ENCODE measurements at places on chromosomes 6 and 20.

DNA sequence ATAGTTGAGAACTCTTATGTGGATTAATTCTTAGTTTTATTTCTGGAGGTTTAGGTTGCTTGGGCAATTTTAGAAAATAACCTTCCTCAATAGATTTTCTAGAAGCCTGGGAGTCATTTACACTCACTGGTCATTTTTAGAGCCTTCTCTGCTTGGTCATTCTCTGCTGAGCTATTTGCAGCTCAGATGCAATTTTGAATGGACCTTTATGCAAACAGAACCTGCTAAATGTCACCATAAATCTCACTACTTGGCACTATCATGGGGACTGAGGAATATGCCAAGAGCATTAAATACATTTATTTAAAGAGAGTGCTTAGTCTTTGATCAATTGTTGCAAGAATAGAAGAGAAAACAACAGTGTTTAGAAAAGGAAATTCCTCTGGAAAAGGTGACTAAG lies 154.0 kb downstream of the CLVS2 start:
- DNase-seq: no peak

DNA sequence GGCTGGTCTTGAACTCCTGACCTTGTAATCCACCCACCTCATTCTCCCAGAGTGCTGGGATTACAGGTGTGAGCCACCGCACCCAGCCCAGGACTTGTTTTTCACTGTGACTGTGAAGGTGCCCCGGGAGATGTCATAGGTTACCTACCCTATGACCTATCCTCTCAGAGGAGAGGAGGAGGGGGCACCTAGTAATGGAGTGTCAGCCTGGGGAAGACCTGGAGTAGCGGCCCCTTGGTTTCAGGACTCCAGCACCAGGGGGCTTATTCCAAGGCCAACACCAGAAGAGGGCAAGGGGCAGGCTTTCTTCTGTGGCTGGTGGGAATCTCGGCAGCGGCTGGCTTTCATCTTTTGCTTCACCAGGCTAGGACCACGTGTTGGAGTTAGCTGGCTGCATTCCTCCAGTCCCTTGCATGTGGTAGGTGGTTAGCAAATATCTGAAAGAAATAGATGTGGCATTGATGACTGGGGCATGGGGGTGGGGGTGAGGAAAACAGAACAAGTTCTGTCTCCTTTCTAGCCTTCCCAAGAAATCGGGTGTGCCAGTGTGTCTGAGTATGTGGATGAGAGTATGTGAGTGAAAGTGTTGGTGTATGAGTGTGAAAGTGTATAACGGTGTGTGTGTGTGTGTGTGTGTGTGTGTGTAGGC lies 7.9 kb upstream of the ITPR3 start:
- DNase-seq: no peak

- DNase-seq: no peak
Measured at GRCh38 chr6:4189249-4189648, 53.9 kb upstream of the ECI2 start.

DNA sequence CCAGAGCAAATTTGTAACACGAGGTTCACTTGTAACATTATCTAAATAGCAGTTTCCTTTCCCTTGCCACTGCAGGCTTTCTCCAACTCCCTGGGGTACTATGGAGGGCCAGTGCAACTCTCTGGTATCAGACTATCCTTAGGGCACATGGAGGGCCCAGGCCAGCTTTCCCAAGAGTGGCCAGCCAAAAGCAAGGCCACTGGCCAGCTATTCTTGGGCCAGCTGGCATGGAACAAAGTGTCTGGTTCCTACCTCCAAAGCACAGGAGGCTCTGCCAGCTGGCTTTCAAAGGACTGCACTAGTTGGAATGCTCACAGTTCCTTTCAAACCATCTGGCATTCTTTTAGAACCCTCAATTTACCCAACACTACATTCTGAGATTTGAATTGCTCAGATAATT lies 8.7 kb downstream of the RNF24 start:
- no peak for DNase-seq

DNA sequence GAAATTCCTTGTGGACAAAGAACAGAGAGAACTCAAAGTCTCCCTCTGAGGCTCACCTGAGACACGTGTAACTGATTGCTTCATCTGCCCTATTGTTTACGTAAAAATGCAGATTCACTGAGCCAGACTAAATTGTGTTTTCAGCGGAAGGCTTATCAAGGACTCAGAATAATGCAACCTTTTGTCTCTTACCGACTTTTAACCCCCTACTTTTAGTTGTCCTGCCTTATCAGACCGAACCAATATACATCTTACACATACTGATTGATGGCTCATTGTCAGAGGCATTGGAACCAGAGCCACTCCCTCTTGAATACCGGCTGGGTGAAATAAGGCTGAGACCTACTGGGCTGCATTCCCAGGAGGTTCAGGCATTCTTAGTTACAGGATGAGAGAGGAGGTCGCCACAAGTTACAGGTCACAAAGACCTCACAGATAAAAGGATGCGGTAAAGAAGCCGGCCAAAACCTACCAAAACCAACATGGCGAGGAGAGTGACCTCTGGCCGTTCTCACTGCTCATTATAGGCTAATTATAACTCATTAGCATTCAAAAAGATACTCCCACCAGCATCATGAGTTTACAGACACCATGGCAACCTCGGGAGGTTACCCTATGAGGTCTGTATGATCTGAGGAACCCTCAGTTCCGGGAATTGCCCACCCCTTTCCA lies 95.5 kb upstream of the ZNF184 start:
- no peak for DNase-seq

- no peak for DNase-seq
Measured at GRCh38 chr6:2810092-2810671, 31.5 kb downstream of the SERPINB1 start.

DNA sequence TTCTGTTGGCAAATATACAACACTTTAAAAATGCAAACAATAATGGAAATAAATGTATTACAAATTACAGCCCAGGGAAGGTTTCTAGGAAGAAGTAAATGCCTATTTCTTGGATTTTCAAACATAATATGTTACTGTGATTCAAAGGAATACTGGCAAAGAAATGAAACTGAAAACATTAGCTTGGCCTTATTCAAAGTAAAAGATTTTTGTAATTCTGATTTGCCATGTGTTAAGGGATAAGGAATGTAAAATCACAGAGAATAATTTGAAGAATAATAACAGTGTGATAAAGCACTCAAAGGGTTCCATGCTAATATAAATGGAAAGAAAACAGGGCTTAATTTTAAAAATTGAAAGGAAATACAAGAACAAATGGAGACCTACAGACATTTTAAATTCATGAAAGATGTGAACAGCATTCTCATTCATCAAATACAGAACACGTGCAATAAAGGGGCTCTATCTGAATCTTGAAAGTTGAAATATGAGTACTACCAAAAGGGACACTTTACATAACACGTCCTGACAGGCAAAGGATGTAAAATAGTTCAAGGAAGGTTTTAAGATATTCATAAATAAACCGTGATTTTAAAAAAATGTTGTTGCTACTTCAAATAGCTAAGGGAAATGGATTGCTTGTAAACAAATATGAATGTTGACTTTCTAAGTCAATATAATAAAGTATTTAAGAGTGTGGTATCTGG lies 138.1 kb downstream of the RFPL4B start:
- DNase-seq: no peak

GRCh38 chr6:83168556-83168955 lies 24.5 kb downstream of the PGM3 start:
- no peak for DNase-seq

DNA sequence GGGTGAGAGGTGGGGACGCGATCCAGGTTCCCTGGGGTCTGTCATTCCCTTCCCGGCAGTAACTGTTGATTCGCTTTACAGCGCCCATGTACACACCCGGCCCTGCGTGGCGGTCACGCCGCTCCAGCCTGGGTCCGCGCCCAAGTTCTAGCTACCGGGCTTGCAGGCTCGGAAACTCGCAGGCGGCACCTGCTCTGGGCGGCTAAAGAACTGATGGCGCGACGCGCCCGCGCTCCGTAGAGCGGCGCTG lies 1.4 kb upstream of the POU3F2 start:
- DNase-seq: no peak

DNA sequence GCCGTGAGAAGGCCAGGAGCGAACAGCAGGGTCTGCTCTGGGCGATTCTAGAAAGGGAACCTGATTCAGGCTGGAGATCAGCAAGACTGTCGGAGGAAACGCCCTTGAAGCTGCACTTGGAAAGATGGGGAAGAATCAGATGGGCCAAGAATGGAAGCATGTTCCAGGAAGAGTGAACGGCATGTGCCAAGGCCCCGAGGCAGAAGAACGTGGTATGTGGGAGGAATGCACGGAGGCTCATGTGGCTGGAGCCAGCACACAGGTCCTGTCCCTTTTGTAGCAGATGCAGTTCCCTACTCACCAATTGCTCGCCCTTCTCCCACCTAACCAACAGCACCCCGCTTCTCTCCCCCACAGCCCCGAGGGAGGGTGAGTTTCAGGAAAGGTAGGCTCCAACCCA lies 180.6 kb downstream of the TFAP2C start:
- DNase-seq: no peak

GRCh38 chr6:21371676-21372171 lies 221.8 kb upstream of the SOX4 start:
- no peak for DNase-seq

DNA sequence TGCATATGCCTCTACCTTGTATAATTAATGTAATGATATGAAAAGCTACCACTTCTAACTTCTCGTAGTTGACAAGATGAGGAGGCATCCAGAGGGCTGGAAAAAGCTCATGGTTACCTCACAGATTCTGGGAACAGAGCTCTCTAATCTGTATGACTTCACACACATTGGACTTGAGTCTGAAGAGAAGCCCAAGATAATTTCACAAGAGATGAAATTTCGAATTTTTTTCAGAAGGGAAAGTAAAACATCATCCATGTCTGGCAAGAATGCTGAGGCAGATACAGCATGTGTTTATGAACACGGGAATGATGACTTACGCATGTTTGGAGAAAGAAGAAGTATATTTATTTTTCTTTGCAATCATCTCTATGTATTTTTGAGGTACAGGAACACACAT lies 141.8 kb upstream of the TENT5A start:
- DNase-seq: no peak

DNA sequence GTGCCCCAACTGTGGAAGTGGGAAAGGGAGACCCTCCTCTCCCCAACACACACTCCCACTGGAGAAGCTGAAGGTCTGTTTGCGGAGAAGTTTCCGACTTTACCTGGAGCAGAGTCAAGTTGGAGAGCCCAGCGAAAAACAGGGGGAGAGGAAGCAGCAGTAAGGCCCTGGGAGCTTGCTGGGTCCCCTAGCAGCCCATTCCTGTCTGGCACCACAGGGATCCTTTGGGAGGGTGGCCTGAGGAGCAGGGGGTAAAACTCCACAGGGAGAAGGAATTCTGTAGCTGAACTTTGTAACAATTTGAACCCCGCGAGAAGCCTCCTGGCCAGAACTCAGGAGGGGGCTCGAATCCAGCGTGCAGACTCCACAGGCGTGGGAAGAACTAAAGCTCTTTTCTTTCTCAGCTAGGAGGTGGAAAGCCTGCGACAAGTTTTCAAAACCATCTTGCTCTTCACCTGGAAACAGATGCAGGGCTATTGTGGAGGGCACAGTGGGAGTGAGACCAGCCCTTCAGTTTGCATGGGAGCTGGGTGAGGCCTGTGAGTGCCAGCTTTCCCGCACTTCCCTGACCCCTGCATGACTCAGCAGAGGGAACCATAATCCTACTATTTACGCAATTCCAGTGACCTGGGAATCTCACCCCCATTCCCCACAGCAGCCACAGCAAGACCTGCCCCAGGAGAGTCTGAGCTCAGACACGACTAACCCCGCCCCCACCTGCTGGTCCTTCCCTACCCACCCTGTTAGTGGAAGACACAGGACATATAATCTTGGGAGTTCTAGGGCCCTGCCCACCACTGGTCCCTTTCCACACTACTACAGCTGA lies 25.8 kb downstream of the SERPINB9 start:
- DNase-seq: no peak

DNA sequence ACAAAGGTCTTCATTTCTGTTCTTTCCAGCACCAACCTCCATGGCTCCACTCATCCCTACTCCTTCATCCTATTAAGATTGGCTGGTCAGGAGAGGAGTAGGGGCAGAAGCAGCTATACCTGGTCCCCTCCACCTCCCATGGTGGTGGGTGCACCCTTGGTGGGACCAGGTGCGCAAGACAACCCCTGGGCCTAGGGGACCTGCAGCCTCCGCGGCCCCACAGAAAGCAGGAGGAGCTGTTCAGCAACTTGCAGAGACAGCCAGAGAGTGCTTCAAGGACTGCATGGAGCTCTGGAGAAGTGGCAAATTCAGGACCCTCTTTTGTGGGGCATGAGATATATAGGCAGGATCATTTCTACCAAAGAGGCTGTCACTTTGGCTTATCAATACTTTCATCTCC lies 9.8 kb downstream of the ULBP2 start:
- no peak for DNase-seq

DNA sequence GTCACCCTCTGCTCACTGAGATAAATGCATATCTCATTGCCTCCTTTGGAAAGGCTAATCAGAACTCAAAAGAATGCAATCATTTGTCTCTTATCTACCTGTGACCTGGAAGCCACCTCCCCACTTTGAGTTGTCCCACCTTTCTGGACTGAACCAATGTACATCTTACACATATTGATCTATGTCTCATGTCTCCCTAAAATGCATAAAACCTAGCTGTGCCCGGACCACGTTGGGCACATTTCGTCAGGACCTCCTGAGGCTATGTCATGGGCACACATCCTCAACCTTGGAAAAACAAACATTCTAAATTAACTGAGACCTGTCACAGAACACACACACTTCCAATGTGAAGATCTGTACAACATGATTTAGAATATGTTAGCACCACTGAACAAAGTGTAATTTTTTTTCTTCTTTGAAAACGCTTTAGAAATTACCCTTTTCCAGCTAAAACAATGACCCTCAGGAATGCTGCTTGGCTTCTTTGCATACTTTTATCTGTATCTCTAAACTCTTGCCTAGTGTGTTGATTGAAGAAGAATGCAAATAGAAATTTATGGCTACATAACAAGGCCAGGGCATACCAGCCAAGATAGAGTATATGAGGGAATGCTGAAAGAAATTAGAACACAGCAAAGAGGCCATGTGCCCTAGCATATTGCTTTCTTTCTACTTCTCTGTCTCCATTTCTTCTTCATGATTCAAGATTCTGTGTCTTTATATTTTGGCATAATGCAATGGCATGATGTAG lies 84.6 kb upstream of the DST start:
- no peak for DNase-seq

GRCh38 chr6:21208796-21209186 lies 384.8 kb upstream of the SOX4 start:
- DNase-seq: no peak

DNA sequence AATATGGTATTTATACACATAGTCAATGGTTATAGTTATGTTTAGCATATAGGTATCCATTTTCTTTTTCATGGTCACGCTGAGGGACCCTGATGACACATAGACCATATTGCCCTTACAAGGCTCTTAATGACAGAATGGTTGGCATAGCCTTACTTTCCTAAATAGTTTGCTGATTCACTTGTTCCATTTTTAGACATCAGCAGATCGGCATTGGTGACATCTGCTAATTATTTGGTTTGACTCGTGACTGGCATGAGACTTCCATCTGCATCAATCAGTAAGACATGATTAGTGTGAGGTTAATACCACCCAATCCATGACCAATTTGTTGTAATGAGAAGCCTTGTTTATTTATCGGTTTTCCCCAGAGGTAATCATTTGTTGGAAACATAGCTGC lies 309.7 kb downstream of the ALDH8A1 start:
- no peak for DNase-seq

- DNase-seq: no peak
Measured at GRCh38 chr6:169277619-169278018, 24.0 kb upstream of the THBS2 start.

- DNase-seq: no peak
Measured at GRCh38 chr6:164133095-164133494, 718.6 kb downstream of the QKI start.

GRCh38 chr20:48603116-48603818 lies 224.5 kb downstream of the PREX1 start:
- no peak for DNase-seq
